CD4-positive, CD25-positive, alpha-beta regulatory T cell (primary cell): ENCODE measurements at places on chromosomes 1 and 21.
A peak's percentile ranks its signal among the peaks of the same experiment; 100 is the strongest.

GRCh38 chr1:22778862-22779520, 68.4 kb downstream of the EPHB2 start:
- no peak for DNase-seq

- DNase-seq = no peak
Measured at GRCh38 chr21:37565530-37566223, 199.1 kb downstream of the DYRK1A start.

DNA sequence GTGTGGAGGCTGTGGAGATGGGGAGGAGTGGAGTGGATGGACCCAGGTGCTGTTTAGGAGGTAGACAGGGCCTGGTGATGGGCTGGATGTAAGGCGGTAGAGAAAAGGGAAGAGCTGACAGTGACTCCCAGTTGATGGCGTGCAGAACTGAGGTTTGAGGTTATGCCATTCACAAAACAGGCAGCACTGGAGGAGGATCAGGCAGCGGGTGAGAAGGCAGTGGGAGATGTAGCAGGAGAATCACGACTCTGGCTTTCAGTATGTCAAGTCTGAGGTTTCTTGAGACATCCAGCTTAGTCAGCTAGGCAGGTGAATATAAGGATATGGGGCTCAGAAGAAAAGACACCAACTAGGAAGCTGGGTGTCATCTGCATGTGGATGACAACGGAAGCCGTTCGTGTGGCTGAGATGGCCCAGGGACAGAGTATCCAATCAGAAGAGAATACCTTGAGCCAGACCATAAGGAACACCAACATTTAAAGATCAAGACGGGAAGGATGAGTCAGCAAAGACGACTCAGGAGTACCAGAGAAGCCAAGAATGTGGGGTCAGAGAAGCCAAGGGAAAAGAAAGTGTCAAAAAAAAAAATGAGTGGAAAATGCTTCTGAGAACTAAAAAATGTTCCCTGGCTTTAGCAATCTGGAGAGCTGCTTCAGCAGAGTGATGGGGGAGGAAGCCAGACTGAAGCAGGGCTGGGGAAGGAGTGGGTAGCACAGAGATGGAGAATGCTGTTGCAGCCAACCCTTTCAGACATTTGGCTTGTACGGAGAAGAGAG, 15.2 kb downstream of the LRRN2 start:
- DNase-seq = no peak

GRCh38 chr21:35178827-35179226, 129.7 kb upstream of the RUNX1 start:
- peak; percentile 7 for DNase-seq

DNA sequence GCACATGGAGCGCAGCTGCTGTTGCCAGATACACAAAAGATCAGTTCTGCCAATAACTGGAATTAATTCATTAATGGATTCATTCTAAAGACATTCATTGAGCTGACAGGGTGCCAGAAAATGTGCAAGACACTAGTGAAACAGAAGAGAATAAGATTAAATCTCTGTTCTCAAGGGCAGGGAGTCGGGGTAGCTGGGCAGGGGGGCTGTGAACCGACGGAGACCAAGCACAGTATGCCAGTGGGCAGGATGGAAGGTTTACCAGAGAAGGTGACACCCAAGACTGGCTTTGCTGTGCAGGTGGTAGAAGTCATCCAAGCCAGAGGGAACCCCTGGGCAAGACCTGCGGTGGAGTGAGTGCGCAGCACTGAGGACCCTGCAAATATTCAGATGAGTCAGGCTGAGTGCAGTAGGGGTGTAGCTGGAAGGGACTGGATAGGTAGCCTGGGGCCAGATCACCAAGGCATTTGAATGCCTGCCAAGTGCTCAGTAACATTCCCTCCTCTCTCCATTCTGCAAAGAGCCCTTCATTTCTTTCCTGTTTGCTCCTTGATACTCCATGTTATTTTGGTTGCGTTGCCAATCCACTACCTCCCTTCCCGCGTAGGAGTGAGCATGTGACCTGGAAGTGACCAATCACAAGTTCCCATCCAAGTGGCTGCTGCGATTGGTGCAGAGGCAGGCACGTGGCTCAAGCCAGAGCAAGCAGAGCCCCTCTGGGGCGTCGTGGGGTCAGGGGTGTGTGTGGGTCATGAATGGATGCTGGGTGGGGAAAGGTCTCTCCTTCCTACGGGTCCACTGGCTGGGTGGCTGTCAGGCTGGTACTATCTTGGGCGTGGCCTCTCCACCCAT, 413.1 kb downstream of the PTPRU start:
- no peak for DNase-seq

DNA sequence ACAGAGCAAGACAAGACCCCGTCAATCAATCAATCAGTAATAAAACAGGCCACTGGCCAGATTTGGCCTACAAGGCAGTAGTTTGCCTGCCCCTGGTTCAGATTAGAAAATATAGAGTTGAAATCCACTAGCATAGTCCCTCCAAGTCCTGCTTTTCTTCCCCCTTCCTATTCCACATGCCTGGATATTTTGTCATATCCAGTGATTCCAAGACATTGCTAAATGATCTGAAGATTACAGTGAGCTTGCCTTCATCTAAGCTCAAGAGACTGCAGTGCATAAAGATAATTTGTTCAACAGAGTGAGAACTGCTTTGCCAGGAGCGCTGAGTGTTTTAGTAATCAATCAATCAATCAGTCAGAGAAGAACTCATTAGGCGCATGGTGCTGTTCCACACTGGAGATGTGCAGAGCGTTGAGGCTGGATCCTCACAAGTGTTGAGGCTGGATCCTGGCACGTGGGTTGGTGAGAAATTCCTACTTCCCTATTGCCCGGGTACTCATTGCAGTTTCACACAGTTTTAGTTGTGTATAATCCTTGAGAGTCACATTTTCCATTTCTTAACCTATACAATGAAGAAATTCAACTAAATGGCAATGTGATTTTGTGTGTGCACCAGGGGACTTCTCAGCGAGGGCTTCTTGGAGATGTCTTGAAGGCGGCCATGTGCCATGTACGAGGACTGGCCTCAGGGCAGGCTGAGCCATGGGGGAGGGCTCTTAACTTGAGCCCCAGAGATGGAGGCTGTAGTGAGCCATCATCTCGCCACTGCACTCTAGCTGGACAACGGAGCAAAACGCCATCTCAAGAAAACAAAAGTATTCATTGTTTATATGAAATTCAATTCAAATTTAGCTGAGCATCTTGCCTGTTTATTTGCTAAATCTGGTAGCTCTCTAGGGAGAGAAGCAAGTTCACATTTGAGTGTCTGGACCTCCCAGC, 76.3 kb downstream of the TOMM20 start:
- DNase-seq = no peak

DNA sequence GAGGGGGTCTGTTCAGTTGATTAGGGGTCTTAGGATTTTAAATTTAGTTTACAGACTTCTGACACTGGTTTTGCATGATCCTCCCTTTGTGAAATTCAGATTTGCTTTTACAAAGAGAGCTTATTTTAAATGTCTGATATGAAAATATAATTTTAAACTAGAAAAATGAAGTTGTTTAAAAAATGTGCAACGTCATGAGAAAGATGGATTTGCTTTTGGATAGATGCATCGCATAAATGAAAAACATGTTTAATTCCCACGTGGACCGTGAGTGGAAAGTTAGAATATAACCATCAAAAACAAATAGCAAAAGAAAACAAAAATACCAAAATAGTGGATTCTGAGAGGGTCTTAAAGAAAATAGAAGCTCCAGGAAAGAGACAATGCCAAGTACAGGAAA, 2.0 kb upstream of the OR2T3 start:
- no peak for DNase-seq

- DNase-seq = no peak
Measured at GRCh38 chr1:34833711-34834110, 25.8 kb downstream of the SMIM12 start.

- DNase-seq = peak; percentile 51
Measured at GRCh38 chr1:23184212-23184934, 15.7 kb upstream of the LUZP1 start.

DNA sequence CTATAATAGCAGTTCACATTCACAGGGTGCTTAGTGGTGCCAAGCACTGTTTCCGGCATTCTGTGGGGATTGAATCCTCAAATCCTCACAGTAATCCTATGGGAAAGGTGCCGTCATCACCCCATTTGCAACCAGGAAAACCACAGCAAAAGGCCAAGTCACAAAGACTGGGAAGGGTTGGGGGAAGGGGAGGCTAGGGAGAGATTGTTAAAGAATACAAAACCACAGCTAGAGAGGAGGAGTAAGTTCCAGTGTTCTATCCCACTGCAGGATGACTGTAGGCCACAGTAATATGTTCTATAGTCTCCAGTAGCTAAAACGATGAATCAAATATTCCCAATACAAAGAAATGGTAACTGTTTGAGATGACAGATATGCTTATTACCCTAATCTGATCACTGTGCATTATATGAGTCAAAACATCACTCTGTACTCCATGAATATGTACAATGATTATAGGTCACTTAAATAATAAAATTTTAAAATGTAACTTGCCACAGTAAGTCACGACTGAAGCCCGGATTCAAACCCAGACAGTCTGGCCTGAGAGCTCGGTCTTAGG, 256.8 kb downstream of the TOMM20 start:
- no peak for DNase-seq

- DNase-seq = no peak
Measured at GRCh38 chr1:30638086-30638485, 85.3 kb downstream of the MATN1 start.

GRCh38 chr1:247212627-247213617, 41.1 kb upstream of the ZNF124 start:
- no peak for DNase-seq
